ENCODE measurements at places on chromosomes 5 and 9. TPM values are rescaled to one million over a fixed set of nuclear protein-coding genes. Genes with fewer than 3 reads are reported as not detected.

GRCh38 chr5:128315671-128316070 is 222.4 kb downstream of the FBN2 start:
- no peak overlapping the region for H3K4me3 ChIP-seq
- H3K27me3 ChIP-seq = peaks cover 5% of the 10 kb centered on the region

The ANKRD33B gene
- total RNA-seq = 9.8 TPM

DNA sequence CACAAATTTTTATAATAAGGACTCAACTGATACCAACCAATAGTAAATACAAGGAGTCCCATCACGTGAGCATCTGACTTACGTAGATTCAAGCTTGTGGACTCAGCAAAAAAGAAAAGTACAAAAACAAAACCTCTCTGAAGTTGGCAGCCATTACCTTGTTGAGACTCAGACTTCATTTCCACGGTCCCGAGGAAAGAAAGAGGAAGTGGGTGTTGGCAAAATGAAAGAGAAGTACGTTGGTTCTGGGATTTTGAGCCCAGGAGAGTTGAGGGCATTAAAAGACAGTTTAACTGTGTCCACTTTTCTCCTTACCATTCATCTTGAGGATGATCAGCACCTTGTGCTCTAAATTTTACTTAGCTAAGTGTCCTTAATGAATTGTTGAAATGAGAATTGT is 26.7 kb downstream of the NCBP1 start:
- H3K27ac ChIP-seq = peak overlapping the region; percentile 38
- H3K36me3 ChIP-seq = peaks cover 39% of the 10 kb centered on the region
- no peak overlapping the region for H3K4me3 ChIP-seq
- no peak for DNase-seq

The NLN gene
- 48.5 TPM for total RNA-seq

Measured in activated naive CD8-positive, alpha-beta T cell treated with anti-CD3 and anti-CD28 coated beads for 36 hours (primary cell).